NCI-H774 (cell line): ENCODE measurements at places on chromosomes 13 and 19.

DNA sequence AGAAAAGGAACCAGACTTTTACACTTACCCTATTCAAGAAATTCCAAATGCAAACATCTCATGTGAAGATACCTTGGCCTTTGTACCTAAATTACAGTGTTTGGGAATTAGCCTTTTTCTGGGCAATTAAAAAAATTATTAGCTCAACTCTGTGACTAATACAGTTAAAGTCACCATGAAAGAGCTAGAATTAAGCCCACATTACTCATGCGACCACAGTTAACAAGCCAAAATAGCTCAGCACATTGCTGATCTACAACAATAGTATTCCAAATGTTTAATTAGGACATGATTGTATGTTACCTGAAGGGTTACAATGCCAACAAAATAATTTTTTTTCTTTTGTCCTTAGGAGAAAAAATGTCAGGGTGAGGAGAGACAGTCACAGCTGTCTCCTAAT, 263.6 kb upstream of the GPC6 start:
- DNase-seq = no peak

GRCh38 chr19:47644199-47644598, 35.3 kb downstream of the BICRA start:
- no peak for DNase-seq

GRCh38 chr13:50845211-50845610, 1.7 kb upstream of the DLEU7 start:
- no peak for DNase-seq

GRCh38 chr13:53854321-53854720, 825.7 kb downstream of the OLFM4 start:
- DNase-seq = no peak

GRCh38 chr13:101152184-101152583, 264.1 kb downstream of the NALCN start:
- DNase-seq = no peak

GRCh38 chr19:39264306-39265290, 3.6 kb upstream of the IFNL2 start:
- no peak for DNase-seq

GRCh38 chr19:5099701-5100221, 130.8 kb downstream of the KDM4B start:
- no peak for DNase-seq

GRCh38 chr13:51879133-51879532, 17.4 kb downstream of the CCDC70 start:
- DNase-seq = no peak

DNA sequence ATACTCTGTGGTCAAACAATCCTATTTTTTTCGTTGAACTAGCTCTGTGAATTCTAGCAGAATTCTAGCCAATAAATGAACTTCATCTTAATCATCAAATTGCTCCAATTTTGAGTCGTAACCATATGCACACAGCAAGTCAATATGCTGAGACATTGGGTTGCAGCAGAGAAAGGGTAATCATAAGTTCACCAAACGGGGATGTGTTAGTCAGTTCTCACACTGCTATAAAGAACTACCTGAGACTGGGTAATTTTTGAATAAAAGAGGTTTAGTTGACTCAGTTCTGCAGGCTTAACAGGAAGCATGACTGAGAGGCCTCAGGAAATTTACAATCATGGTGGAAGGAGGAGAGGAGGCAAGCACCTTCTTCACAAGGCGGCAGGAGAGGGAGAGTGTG, 67.7 kb upstream of the ABCC4 start:
- DNase-seq = no peak

- DNase-seq = no peak
Measured at GRCh38 chr13:112172641-112173251, 105.8 kb downstream of the SOX1 start.

GRCh38 chr13:113123226-113124201, 915 bp downstream of the F10 start:
- DNase-seq = no peak

DNA sequence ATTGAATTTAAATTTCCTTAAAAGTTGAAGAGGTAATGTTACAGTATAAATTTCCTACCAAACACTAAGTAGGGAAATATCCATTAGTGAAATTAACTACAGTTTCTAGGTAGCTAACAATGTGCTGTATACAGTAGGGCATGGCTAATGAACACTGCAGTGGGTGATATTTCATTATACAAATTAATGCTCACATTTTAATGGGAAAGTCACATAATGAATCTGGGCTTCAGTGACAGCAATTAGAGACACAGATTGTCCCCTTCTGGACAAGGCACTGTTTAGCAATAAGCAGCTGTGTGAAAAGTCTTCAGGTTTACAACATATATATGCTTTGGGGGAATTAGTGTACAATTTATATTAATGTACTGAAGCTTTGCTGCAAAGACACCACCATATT, 169.4 kb downstream of the ZNF536 start:
- no peak for DNase-seq

GRCh38 chr19:39845172-39845571, 1.0 kb downstream of the FBL start:
- no peak for DNase-seq

DNA sequence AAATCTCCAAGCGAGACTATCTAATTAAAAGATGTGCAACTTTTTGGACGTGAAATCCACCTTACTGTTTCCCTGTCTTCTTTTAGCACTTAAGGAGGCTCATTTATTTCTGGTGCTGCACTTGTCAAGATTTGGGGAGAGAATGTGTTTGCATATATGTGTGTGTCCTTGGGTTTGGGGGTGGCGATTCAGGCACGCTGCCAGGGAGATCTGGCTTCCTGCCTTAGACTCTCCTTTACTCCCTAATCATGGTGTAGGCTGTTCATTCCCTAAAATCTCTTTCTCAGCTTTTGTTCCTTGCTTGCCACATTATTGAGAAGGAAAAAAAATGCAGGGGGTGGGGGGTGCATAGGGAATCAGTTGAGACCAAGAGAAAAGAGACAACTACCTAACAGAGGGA, 271.2 kb downstream of the DCLK1 start:
- no peak for DNase-seq

- no peak for DNase-seq
Measured at GRCh38 chr13:76992548-76993001, 694 bp downstream of the CLN5 start.

- no peak for DNase-seq
Measured at GRCh38 chr13:40665126-40666044, 1.1 kb downstream of the FOXO1 start.

DNA sequence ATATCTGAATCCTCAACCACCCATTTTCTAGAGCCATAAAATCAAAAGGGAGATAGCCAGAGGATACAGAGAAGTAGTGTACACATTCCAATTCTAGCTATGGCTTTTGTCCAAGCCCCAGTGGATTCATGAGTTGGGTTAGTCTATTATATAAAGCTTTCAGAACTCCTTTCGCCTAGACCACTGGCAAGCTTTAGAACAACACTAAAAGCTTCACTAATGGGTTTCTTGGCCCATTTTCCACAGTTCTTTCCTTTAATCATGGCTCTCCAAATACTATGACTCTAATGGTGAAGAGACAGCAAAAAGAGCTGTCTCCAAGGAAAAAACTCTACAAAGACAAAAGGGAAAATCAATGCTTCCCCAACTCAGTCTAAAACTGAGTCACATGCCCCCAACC, 48.2 kb upstream of the SLITRK5 start:
- DNase-seq = no peak

- no peak for DNase-seq
Measured at GRCh38 chr13:44249431-44249836, 124.2 kb upstream of the SERP2 start.

- no peak for DNase-seq
Measured at GRCh38 chr13:49690133-49690994, 922 bp downstream of the EBPL start.

DNA sequence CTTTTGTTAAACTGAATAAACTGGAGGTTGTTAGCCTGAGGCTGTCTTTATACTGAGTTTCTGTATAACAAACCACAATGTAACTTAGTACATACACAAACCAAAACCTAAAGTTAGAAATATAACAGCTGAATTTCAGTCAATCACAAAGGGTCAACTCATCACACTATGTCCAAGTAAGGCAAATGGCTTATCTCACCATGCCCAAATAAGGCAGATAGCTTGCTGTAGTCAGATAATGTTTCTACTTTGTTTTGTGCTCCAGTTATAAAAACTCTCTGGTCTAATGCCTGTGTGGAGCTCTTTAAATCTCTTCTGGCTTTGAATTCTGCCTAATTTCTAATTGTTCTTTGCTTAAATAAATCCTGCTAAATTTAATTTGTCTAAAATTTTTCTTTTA, 1323.4 kb upstream of the ATXN8OS start:
- no peak for DNase-seq

- DNase-seq = no peak
Measured at GRCh38 chr19:5881543-5882299, 11.4 kb upstream of the FUT5 start.

- DNase-seq = no peak
Measured at GRCh38 chr13:95075506-95075905, 225.7 kb downstream of the ABCC4 start.

- DNase-seq = no peak
Measured at GRCh38 chr19:1304197-1304924, 18.7 kb downstream of the EFNA2 start.
